IMR-90 (cell line): ENCODE measurements at places on chromosomes 16 and 17. TPM values are rescaled to one million over a fixed set of nuclear protein-coding genes. Genes with fewer than 3 reads are reported as not detected.

The TP53TG3D gene
- not detected in 2 replicates for total RNA-seq

GRCh38 chr16:80718480-80719220, 85.7 kb downstream of the CDYL2 start:
- no peaks in the 10 kb centered on the region for H3K27me3 ChIP-seq
- no peaks in the 10 kb centered on the region for H3K4me1 ChIP-seq
- H3K36me3 ChIP-seq, result no peaks in the 10 kb centered on the region
- no peak overlapping the region for H3K27ac ChIP-seq
- DNase-seq, result peak; percentile 22

GRCh38 chr17:78408476-78409050, 30.1 kb downstream of the PGS1 start:
- H3K27ac ChIP-seq, result no peak overlapping the region
- H3K36me3 ChIP-seq, result peaks cover 58% of the 10 kb centered on the region
- no peaks in the 10 kb centered on the region for H3K27me3 ChIP-seq
- no peak overlapping the region for H3K4me3 ChIP-seq
- DNase-seq, result no peak

- no peak overlapping the region for H3K27ac ChIP-seq
- H3K36me3 ChIP-seq, result no peaks in the 10 kb centered on the region
- H3K27me3 ChIP-seq, result peaks cover 2% of the 10 kb centered on the region; the same call in 1 of the 2 replicates
- no peak for DNase-seq
- no peaks in the 10 kb centered on the region for H3K4me1 ChIP-seq
These were observed 22.6 kb upstream of the UBE2G1 start for GRCh38 chr17:4389079-4389478.

DNA sequence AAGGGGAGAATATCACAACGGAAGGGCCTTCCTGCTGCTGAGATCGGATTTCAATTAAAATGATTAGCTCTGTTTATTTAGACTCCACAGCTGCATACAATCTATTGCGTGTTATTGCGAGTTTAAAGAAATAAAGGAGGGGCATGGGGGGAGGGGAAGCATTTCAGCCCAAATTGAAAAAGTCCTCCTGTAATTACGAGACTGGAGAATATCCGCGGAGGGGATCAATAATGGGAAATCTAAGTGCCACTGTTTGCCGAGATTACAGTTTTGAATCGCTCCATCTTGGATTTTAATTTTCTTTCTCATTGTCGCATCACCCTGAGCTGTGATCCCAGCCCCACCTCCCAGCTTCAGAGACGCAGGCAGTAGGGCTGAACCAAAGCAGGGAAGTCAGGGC, 15.7 kb upstream of the RPL38 start:
- no peak overlapping the region for H3K27ac ChIP-seq
- no peak overlapping the region for H3K4me3 ChIP-seq
- H3K36me3 ChIP-seq, result no peaks in the 10 kb centered on the region
- no peaks in the 10 kb centered on the region for H3K27me3 ChIP-seq
- no peak for DNase-seq
- H3K4me1 ChIP-seq, result no peaks in the 10 kb centered on the region

The GNGT2 gene
- 0.18 and 0.56 TPM in 2 replicates for total RNA-seq

DNA sequence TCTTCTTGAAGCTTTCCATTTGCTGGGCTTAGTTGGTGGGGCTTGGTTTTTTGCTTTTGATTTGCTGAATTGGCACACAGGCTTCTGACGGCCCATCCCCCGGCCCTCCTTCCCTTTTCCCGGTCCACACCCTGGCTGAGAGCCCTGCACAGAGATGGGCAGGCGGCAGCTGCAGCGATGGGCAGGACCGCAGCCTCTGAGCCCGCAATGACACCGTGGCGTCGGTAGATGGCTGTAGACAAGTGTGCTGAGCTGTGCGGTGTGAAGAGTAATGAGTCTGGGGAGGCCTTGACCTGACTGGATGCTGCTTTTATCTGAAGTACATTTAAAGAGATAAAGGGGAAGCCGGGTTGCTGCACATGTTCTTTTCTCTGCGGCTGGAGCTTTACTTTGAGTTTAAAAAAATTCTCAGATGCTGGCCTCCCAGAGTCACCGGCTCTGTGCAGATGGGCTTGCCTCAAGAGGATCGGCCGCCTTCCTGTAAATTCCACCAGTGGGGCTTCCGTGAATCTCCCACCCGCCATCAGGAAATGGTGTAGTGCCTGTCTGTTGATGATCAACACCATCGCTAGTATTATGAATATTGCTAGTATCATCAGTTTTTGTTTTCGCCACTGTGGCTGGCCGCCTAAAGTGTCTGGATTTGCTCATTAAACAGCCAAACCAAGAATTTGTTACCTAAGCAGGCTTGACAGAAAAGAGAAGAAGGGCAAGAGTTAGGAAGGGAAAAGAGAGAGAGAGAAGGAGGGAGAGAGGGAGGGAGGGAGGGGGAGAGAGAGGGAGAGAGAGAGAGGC, 245.6 kb upstream of the RBFOX1 start:
- H3K27ac ChIP-seq, result no peak overlapping the region
- H3K27me3 ChIP-seq, result no peaks in the 10 kb centered on the region
- no peaks in the 10 kb centered on the region for H3K4me1 ChIP-seq
- no peak overlapping the region for H3K4me3 ChIP-seq
- no peaks in the 10 kb centered on the region for H3K36me3 ChIP-seq

GRCh38 chr17:5486206-5487124, at the start of gene MIS12:
MIS12 (plus strand) TSS chr17:5486566; CDS start chr17:5488863, 2,297 bp downstream.
- H3K4me1 ChIP-seq, result peaks cover 2% of the 10 kb centered on the region; the same call in 1 of the 2 replicates
- H3K27ac ChIP-seq, result peak within 1 kb of the TSS; percentile 98
- H3K27me3 ChIP-seq, result no peaks in the 10 kb centered on the region
- peak within 1 kb of the TSS; percentile 97 for H3K4me3 ChIP-seq
- peak; percentile 98 for DNase-seq
- H3K36me3 ChIP-seq, result peaks cover 18% of the 10 kb centered on the region

GRCh38 chr16:84879569-84880487, 60.0 kb downstream of the CRISPLD2 start:
- H3K36me3 ChIP-seq, result peaks cover 52% of the 10 kb centered on the region
- H3K4me3 ChIP-seq, result no peak overlapping the region
- no peak overlapping the region for H3K27ac ChIP-seq
- no peaks in the 10 kb centered on the region for H3K27me3 ChIP-seq

DNA sequence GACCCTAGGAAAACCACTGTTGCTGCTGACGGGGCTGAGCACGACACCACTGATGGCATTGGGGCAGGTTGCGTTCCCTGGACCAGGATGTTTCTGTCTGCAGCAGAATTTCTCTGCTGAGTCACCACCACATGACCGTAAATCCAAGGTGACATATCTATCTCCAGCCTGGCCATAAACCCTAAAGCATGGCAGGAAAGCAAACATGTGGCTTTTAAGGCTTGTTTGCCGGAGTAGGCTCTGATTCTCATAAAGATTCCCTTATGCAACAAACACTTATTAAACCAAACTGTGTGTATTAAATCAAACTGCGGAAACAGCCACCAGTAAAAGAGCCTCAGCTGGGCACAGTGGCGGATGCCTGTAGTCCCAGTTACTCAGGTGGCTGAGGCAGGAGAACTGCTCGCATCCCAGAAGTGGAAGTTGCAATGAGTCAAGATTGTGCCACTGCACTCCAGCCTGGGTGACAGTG, 17.3 kb downstream of the MPHOSPH6 start:
- peak; percentile 70 for DNase-seq
- H3K27me3 ChIP-seq, result no peaks in the 10 kb centered on the region
- no peak overlapping the region for H3K4me3 ChIP-seq

- H3K27ac ChIP-seq, result no peak overlapping the region
- peaks cover 37% of the 10 kb centered on the region for H3K27me3 ChIP-seq
- H3K4me3 ChIP-seq, result no peak overlapping the region
- H3K4me1 ChIP-seq, result no peaks in the 10 kb centered on the region
- DNase-seq, result no peak
- no peaks in the 10 kb centered on the region for H3K36me3 ChIP-seq
These were observed 12.5 kb upstream of the MLYCD start for GRCh38 chr16:83886199-83886971.

The RASD1 gene
- 0.54 and 1.1 TPM in 2 replicates for total RNA-seq
